SW 1271 (cell line): ENCODE measurements at places on chromosomes 2 and 18.
A peak's percentile ranks its signal among the peaks of the same experiment; 100 is the strongest.

GRCh38 chr2:39216346-39217191 is 27.2 kb downstream of the CDKL4 start:
- no peak for DNase-seq

- DNase-seq = no peak
These were observed 40.9 kb upstream of the STPG4 start for GRCh38 chr2:47196046-47196445.

- no peak for DNase-seq
These were observed 194.0 kb downstream of the VWC2L start for GRCh38 chr2:214604861-214605260.

- peak; percentile 63 for DNase-seq
These were observed 8.8 kb downstream of the GKN2 start for GRCh38 chr2:68943581-68944568.

DNA sequence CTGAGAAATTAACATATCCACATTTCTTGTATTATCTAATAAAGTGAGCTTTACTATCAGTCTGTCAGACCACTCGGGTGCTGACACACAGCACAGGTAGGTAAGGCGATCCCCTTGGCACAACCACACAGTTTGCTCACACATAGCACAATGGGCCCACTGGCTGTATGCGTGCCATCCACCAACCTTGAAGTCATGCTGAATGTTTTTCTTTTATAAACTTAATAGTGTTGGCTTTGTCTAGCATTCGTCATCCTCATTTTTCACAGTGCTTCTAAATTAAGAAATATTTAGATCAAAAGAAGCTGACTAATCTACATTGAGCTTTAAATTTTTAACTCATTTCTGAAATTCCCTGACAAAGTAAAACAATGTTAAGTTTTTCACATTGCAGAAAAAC is 50.0 kb upstream of the PAPOLG start:
- no peak for DNase-seq

DNA sequence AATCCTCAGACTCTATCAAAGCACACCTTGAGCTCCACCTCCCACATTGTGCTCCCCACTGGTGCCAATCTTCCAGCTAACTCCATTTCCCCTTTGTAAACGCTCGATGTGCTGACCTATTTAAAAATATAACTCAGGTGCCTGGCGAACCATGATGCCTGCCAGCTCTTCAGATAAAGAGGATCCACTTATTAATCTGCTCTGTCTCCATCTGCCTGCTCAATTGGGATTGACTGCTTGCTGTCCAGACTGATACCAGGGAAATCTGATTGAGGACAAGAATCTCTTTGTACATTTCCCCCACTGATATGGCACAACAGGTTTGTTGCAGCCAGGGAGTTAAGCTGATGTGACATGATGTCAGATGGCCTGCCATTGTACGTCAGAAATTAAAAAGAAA is 2036.5 kb upstream of the CELF4 start:
- no peak for DNase-seq

- no peak for DNase-seq
These were observed 85.4 kb downstream of the FMNL2 start for GRCh38 chr2:152420363-152420762.

DNA sequence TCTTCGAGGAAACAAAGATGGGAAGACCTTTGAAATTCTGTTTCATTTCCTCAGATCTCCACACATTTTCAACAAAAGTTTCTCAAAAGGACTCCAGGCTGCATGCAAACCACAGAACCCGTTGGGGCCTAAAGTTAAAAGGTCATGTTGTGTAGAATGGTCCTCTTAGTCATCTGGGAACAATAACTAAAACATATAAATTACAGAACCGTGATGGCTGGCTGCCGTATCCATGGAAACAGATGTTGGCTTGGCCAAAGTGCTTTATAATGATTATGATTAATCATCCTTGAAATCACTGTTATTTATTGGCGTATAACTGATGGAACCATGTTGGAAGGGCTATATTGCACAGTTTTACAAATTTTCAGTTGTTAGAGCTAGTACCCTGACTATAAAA is 182.8 kb upstream of the CRIM1 start:
- no peak for DNase-seq

DNA sequence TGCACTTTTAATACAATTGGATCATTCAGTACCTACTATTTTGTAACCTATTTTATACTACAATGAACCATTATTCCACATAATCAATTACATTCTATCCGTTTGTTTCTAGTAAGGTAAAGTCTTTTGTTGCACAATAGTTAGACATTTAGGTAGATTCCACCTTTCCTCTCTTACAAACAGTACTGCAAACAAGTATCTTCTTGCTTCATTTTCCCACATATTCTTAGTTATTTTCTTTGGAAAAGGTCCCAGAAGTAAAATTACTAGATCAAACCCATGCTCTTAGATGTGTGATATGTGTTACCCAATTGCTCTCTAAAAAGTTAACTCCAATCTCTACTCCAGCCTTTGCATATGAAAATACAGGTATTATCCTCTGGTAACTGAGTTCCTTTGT is 49.6 kb downstream of the SPIRE1 start:
- DNase-seq = no peak

- no peak for DNase-seq
These were observed 110.2 kb upstream of the THOC1 start for GRCh38 chr18:378079-378478.

- DNase-seq = no peak
These were observed 24.2 kb downstream of the STEAP3 start for GRCh38 chr2:119247844-119248271.

DNA sequence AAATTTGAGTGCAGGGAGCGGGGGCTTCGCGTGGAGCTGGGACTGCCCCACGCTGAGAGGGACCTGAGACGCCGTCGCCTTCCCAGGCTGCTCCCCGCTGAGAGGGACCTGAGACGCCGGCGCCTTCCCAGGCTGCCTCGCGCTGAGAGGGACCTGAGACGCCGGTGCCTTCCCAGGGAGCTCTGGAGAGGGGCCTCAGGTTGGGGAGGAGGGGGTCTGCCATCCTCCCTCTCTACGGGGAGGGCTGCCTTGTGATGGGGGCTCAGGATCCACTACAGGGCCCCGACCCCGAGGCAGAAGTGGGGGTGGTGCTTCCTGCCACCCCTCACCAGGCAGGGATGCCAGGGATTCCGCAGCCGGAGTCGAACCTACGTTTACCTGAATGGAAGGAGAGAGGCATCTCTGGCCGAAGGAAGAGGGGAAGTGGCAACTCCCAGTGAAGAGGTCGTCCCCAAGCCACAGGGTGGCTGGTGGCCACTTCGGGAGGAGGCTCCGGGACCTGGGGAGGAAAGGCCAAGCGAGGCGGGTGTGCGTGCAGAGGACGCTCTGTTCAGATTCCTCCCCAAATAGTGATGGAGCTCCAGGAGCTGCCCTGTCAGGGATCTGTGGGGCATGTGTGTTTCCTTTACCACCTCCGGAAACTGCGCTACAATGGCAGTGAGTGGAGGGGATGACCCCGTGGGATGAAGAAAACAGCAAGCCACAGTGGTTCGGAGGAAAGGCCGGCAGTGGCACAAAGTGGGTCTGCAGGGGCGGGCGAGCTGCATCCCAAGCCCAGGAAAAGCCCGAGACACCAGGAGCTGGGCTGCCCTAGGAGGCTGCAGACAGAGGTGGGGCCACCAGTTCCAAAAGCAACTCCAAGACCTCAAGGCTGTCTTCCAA is 108.2 kb upstream of the CTDP1 start:
- no peak for DNase-seq

DNA sequence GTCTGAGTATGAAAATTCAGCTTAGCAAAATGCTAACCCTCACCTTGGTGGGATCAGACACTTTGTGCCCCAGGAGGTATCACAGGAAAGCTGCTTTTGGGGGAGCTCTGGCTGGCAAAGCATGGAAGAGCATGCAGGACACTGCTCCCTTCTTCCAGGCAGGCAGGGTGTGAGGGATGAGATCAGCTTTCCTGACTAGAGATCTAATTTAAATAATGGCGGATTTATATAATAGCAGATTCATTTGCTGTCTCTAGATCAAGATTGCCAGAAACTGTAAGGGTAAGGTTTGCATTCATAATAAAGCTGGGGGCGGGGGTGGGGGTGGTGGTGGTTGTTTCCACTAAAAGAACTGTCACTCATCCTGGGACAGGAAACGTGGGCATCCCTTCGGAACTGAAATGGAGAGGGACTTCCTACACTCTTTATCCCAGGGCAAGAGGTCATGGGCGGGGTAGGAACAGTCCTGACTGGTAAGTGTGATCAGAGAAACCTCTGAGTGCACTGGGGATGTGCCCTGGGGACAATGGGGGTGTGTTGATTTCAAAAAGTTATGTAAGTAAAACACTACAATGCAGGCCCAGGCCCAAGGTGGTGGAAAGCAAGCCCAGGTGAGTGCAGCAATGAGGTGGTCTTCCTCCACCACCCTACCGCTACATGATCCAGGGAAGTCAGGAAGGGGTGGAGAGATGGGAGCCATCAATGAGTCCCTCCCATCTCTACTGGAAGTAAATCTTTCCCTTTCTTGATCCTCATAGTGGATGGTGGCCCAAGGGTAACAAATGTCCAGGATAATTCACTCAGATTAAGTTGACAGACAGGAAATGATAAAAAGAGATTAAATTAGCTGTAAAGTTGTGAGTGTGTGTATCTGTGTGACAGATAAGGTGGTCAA is 171.4 kb upstream of the SERPINE2 start:
- no peak for DNase-seq

DNA sequence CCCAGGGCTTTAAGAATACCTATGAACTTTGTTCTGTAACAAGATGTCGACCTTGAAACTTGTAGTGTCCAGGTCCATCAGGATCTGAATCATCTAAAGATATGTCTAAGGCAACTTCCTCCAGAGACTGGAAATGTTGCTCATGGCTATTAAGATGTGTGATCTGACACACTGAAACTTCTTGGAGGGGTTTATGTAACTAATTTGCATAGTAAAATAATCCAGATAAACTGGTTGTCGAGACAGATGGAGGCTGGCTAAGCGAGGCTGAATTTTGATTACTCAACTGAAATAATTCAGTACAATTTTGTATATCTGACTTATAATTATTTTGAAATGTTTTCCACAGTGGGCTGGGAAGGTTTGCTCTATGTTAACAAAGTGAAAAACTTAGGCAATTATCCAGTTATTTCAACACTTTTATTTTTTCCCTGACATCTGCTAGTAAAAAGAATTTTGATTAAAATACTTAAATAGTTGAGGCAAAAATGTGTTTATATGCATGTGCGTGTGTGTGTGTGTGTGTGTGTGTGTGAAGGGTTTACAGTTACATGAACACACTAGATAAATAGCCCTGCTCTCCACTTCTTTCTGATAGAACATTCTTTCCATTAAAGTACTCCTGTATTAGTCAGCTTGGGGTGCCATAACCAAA is 11.4 kb upstream of the MAP3K20 start:
- no peak for DNase-seq

DNA sequence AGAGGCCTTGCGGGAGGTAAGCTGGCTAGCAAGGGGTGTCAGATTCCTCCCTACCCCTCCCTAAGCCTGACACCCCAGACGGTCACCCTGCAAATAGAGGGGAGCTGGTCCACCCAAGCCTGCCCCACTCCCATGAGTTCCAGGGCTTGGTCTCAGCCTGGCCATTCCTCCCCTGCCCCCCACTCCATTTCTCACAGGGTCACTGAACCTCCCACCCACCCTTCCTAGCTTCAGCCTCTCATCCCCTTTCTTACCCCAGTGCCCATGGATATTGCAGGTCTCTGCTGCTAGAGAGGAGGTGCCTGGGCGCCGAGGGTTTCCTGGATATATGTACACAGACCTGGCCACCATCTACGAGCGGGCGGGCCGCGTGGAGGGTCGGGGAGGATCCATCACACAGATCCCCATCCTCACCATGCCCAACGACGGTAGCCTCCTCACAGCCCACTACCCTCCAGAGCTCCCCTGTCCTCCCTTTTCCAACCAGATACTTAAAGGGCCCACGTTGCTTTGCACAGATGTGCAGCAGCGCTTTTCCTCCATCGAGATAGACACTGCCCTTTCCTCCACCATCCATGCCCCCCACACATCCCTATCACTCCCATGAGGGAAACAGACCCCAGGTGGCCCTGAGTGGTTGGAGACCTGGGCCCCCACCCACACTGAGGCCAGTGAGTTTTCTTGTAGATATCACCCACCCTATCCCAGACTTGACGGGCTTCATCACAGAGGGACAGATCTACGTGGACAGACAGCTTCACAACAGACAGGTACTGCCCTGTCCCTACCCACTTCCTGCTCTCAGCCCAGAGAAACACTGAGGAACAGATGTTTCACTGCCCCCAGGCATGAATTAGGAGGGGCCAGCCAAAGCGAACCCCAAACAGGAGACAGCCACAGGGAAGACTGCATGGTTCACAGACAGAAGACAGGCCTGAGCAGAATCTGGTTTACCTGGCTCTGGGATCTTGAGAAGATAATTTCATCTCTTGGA is 15.2 kb upstream of the ANKRD53 start:
- DNase-seq = no peak

GRCh38 chr2:145563741-145564615 is 1044.1 kb upstream of the ZEB2 start:
- DNase-seq = no peak

GRCh38 chr2:240480834-240481623 is 45.6 kb downstream of the GPC1 start:
- no peak for DNase-seq

DNA sequence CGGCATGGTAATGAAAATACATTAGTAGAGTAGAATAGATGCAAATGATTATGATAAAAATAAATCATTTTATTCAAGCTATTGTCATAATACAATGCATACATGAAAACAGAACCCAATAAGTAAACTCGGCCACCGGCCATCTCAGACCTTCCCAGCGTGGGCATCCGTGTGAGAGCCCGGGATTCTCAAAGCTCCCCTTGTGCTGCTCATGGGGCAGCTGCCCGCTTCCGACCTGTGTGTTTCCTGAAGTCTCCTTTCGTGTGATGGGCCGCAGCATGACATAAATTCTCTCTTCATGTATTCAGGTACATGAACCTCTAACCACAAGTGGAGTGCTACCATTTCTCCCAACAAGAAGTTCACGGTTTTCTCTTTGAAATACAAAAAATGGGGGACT is 13.5 kb upstream of the CNDP2 start:
- no peak for DNase-seq

DNA sequence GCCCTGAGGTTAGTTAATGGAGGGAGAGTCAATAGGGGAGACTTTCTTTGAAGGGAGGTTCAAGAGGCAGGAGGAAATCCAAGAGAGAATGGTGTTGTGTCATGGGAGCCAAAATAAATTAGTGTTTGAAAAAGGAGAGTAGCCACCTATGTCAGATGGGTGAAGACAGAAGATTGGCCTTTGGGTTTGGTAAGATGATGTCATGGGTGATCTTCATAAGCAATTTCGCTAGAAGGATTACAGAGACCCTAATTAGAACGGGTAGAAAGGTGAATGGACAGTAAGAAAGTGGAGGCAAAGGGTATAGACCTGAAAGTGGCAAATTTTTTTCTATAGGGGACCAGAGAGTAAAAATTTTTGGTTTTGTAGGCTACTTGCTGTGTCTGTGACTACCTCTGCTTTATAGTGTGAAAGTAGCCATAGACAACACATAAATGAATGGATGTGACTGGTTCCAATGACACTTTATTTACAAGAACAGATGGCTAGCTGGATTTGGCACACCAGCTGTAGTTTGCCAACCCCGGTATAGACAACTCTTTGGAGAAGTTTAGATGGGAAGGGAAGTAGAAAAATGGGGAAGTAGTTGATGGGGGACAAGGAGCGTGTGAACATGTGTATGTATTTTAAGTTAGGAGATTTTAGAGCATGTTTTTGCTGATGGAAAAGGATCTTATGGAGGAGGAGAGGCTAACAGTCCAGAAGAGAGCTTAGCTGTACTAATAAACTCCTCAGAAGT is 9.3 kb downstream of the STAMBP start:
- DNase-seq = no peak
